Nephron progenitor cell (in vitro differentiated cells): ENCODE measurements at places on chromosomes 6 and 20.
A peak's percentile ranks its signal among the peaks of the same experiment; 100 is the strongest.

- peak; percentile 90 for DNase-seq
Observed at GRCh38 chr20:31572701-31573554, 32.2 kb upstream of the ID1 start.

- DNase-seq: peak; percentile 29
Observed at GRCh38 chr20:31719644-31720485, 2.8 kb downstream of the BCL2L1 start.

DNA sequence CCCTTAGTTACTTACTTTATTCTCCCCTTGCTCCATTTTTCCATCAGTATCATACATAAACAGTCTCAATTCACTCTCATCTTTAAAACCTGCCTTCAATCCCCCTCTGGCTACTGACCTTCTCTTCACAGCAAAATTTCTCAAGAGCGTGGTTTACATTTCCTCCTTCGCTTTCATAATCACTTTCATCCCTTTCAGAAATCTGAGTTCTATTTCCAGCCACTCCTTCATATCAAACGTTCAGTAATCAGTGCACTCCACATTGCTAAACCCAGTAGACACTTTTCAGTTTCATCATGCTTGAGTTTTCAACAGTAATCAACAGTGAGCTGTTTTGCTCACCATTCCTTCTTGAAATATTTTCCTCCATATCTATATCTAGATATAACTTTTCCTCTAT, 176.7 kb upstream of the HSF2 start:
- no peak for DNase-seq

DNA sequence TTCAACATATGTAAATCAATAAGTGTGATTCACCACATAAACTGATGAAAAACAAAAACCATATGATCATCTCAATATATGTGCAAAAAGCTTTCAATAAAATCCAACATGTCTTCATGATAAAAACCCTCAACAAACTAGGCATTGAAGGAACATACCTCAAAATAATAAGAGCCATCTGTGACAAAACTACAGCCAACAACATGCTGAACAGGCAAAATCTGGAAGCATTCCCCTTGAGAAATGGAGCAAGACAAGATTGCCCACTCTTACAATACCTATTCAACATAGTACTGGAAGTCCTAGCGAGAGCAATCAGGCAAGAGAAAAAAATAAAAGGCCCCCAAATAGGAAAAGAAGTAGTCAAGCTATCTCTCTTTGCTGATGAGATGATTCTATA, 76.5 kb downstream of the OTOR start:
- no peak for DNase-seq

- no peak for DNase-seq
Observed at GRCh38 chr6:125742464-125743120, 6.8 kb upstream of the HEY2 start.

DNA sequence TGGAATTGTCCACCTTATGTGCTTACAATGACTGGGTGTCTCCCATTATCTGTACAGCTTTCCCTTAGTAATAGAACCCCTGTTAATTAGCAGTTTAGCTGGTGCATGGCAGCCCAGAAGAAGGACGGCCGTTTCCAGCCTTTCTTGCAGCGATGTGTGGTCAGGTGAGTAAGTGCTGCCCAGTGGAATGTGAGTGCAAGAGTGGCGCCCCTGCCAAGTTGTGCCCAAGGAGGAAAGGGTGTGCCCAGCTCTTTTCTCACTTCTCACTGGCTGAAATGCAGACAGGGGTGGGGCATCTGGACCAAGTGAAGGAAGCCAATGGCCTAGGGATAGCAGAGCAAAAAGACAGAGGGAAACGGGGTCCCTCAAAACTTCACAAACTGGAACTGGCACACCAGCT, 296.8 kb downstream of the PREX1 start:
- DNase-seq: no peak

- no peak for DNase-seq
Observed at GRCh38 chr20:24153101-24154040, 164.8 kb upstream of the GGTLC1 start.

DNA sequence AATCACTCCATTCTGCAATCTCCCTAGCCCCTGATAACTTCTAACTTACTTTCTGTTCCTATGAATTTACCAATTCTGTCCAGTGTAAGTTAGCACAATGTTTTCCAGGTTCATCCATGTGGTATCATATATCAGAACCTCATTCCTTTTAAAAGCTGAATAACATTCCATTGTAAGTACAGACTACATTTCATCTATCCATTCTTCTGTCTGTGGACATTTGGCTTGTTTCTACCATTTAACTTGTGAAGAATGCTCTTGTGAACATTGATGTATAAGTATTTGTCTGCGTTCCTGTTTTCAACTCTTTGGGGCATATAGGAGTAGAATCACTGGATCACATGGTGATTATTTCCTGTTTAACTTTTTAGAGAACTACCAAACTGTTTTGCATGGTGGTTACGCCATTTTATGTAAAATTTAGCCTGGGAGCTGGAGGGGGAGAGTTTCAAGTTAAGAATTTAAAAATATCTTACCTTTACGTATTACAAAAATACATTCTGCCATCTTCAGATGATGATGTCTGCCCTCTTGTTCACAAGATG, 156.5 kb downstream of the BTBD3 start:
- no peak for DNase-seq
